Non-pigmented ciliary epithelial cell (primary cell): ENCODE measurements at places on chromosomes 1 and 21.

DNA sequence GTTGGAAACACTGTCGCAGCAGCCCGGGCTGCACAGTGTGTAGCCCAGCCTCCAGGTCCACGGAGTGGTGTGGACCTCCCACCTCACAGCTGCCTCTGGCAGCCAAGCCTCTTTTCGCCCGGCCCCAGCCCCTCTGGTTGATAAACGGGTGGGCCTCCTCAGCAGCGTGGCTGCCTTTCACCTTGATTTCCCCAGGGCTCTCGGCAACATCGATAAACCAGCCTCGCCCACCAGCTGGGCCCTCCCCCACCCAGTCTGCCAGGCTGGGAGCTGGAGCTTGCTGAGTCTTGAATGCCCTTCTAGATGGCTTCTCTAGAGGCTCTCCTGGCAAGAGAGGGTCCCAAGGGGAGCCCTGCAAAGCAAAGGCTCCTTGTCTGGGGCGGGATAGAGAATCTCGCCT lies 31.0 kb upstream of the LHX4 start:
- no peak for DNase-seq

GRCh38 chr1:55696181-55696754 lies 481.1 kb upstream of the USP24 start:
- DNase-seq = peak; percentile 60

- DNase-seq = no peak
These were observed 6.0 kb upstream of the TNFRSF25 start for GRCh38 chr1:6471970-6472368.

DNA sequence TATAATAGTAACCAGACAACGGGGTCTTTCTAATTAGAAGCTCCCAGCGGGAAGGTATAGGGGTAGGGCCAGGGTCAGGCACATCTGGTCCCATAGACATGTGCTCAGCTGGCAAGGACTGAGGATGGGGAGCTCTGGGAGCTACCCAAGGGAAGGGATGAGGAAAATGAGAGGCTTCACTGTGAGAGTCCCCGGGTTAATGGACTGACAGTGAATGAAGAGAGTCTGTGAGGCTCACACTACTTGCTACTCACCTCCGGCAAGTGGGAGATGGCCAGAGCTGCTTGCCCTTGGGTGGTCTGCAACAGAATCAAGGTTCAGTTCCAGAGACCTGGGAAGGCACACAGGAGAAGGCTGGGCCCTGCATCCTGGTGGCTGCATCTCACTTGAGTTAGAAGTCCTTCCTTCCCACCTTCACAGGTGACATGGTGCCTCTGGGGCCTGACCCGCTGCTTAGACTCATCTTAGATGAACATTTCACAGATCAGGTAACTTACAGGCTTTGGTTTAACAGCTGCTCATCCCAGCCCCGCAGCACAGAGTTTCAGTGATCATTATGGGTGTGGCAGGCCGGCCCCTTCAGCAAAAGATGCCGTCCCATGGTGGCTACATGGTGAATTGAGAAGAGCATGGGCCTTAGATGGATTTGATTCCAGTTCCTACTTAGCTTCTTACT lies 31.7 kb downstream of the EIF2D start:
- DNase-seq = no peak

- peak; percentile 38 for DNase-seq
These were observed 40.0 kb downstream of the ROR1 start for GRCh38 chr1:63813829-63814277.

GRCh38 chr1:182304627-182305026 lies 87.0 kb downstream of the GLUL start:
- no peak for DNase-seq

DNA sequence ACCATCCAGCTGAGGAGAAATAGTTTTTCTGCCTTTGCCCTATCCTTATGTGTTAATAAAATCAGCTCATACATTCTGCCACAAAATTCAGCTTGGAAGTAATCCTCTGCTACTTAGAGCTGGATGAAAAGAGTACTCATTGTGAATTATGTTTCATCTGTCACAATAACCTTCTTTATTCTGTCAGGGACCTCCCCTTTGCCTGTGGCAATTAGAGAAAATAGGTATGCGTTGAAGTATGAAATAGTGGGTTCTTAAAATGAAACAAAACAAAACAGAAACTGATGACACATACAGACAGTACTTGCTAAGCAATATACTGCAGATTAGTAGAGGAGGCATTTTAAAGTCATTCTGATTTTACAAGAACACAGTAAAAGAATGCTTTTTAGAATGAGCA lies 578.5 kb downstream of the USP25 start:
- DNase-seq = no peak

DNA sequence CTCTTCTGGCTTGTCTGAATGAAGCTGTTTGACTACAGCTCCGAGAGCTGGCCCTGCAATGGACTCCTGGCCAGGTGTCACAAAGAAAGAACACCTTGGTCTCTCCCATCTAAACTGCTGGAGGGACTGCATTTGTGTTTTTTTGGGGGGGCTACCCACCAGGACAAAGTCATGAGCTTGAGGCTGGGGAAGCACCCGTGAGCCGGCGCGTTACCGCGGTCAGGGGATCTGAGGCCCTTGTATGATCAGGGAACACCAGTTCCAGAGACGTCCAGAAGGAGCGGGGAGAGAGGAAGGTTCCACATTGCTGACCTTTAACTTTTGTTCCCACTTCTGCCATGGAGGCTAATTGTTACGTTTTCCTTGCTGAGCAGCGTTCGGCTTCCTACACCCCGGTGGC lies 84.5 kb upstream of the C1orf174 start:
- no peak for DNase-seq

DNA sequence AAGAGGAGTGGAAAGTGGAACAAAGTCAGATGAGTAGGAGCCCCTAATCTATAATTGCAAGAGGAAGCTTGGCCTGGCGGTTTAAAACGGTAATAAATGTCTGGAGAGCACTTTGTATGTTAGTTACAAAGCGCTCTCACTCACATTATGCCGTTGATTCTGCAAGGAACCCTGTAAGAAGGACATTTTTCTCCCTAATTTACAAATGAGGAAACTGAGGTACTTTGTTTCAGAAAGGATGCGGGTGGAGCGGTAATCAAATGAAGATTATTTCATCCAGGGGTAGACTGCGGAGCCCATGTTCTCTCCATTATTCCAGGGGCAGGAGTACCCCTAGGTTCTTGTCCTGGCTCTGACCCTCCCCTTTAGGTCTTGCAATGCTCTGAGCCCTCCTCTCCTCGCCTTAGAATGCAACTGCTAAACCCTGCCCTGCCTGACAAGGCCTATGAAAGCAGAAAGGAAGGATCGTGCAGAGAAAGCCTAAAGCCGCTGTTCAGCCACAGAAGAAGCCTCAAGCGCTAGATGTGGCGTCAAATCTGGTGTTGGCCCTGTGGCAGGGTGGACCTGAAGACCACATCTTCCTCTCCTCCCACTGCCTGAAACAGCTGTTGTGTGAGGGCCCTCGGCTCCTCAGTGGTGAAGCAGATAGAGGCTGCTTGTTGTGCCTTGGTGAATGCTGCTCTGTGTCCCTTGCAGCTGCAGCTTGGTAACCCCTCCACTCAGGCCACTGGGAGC lies 588 bp upstream of the PACC1 start:
- no peak for DNase-seq

DNA sequence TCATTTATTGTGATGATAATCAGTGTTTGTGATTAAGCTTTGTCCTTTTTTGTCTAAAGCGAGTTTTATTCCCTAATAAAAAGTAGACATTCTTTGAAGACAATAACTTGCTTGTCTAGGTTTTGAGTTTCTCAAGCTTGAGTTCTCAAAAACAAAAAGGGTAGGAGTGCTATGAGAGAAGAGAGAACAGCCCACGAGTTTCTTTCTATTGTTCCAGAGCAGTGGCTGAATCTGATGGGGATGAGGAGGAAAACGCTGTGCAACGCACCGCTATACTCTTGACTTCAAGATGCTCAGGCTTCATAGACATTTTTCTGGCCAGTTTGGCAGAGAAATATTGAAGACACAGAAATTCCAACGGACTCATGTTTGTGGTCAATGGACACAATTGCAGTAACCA lies 669.8 kb upstream of the B3GALT2 start:
- DNase-seq = no peak

- DNase-seq = no peak
These were observed 28.5 kb downstream of the KCND3 start for GRCh38 chr1:111961016-111961415.
